Frontal cortex (tissue), 4 donors: ENCODE measurements at places on chromosomes 11 and 22. TPM values are rescaled to one million over a fixed set of nuclear protein-coding genes. Genes with fewer than 3 reads are reported as not detected.
A peak's percentile ranks its signal among the peaks of the same experiment; 100 is the strongest.

DNA sequence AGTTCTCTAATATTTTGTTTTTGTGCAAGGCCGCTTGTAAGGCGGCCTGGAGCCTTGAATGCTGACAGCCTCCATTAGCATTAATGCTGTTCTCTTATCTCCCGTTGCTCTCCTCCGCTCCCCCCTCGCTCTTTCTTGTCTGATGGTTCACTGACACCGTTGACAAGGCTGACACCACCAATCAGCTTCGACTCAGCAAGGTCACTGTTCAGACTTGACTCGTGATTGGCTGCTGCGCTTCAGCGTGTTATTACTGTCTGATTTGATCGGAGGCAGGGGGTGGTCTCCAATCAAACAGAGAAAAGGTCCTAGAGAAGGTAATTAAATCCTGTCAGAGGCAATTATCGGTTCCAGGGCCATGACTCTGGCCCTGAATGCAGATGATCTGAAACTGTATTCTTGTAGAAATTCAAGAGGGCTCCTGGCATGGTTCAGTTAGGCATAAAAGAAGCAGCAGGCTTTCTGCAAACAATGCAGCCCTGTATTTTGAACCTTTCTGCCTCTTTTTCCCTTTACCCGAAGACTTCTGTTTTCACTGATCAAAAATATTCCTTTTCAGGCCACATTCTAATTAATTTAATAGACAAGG is 49.3 kb upstream of the MPPED2 start:
- DNase-seq: peak; percentile 6

DNA sequence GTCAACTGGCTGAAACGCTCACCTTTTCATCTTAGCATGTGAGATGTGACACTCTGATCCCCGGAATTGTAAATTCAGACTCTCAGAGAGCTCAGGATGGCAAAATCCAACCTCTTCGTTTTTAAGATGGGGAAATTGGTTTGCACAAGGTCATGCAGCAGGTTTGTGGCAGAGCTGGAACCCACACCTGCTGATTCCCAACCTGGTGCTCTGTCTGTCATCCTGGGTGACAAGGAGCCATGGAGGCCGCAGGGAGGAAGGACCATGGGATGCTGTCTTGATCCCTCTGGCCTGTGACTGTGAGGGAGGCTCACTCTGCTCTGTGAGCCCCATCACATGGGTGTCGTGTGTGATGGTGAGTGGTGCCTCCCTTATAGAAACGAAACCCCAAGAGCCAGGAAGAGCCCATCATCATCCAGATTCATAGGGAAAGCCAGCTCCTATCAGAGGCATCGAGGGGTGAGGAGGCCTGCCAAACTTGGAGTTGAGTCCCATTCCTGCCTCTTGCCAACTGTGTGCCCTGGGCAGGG is 87.4 kb upstream of the SYT13 start:
- DNase-seq: no peak

GRCh38 chr11:66069715-66070603 is at the start of gene PACS1:
Gene PACS1, plus strand, starts transcription at chr11:66070272. Its CDS starts 215 bp downstream, at chr11:66070487.
- peak; percentile 95 for DNase-seq

DNA sequence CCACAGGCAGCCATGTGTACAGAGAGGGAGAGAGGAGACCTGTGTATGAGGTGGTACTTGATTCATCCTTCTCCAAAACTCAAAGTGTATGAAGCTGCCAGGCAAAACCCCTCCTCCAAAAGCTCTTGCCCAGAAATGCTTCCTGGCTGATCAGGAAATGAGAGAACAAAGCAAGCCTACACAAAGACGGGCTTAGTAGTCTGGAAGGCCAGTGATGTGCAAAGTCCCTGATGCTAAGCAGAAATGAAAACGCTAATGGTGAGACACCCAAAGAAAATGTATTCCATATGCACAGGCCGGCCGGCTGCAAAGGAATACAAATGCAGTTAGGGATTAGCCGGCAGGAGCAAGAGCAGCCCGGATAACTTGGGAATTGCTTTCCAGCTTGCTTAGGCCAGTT is 234.9 kb upstream of the CADM1 start:
- DNase-seq: no peak

- no peak for DNase-seq
These were observed 71.1 kb upstream of the OLFML1 start for GRCh38 chr11:7413961-7414915.

PRR5L gene
- total RNA-seq: 5.7 TPM

POTEH gene
- not detected for total RNA-seq
